Right atrium auricular region (tissue), 2 donors: ENCODE measurements at places on chromosomes 2 and 18.

GRCh38 chr2:239008677-239009588 is 161.0 kb downstream of the TWIST2 start:
- no peak for DNase-seq

DNA sequence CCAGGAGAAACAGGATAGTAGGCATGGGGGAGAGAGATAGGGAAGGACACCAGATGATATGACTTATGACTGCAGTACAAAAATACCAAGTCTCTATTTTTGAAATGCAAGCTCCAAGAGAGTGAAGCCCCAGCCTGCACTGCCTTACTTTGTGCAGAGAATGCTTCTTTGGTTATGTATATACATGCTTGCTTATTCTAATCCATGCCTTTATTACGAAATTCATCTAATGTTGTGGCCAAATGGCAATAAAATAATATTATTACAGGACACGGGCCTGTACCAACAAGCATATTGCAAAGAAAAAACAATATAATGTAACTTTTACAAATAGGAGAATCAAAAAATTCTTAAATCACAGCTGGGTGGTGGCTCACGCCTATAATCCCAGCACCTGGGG is 110.8 kb downstream of the BCL11A start:
- no peak for DNase-seq

DNA sequence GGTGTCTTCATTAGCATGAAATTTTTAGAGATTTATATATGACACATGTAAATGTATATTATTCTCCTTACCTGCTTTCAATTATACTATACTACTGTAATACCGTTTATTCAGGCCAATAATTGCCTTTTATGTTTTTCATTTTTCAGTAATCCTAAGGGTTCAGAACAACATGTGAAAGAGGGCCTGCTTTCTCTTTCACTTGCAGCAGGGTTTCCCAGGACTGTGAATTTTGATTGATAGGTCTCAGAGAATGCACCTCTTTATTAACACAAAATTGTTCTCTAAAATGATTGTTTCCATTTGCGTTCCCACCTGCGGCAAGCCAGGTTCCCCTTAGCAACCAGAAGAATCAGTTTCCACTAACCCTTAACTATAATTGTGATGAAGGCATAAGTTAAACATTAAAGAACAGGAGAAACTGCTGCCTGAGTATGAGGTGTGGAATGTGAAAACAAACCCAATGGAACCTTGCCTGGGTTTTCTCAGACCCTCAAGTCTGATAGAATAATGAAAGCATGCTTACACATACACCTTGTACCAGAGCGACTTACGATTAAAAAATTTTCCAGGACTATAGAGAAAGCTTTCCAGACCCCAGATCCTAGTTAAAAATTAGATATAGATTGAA is 1591.2 kb upstream of the LRRTM1 start:
- DNase-seq: no peak

- DNase-seq: no peak
Observed at GRCh38 chr2:168593713-168594112, 137.6 kb downstream of the CERS6 start.

DNA sequence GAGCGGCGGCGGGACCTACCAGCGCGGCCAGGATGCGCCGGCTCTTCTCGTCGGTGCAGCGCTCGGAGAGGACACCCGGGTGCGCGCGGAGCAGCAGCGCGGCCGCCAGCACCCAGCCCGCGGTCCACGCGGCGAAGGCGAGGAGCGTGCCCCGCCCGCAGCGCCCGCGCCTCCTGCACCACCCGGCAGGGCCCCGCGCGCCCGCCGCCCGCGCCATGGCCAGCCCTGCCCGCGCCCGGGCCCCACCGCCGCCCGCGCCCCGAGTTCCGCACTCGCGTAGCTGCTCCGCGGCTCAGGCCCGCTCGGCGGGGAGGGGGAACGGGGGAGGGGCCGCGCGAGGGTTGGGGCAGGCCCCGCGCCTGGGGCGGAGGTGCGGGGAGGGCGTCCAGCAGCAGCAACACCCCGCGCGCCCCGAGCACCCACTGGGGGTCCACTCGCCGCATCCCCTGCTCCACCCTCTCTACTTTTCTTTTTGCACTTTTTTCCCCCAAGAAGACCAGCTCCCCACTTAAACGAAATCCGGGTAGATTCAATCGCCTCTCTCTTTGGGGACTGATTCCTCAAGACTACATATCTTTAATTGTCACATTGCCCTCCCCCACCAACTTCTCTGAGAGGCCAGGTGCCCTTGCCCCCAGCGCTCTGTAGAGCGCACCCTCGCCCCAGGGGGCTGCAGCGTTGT is at the start of gene DIPK1C:
Gene DIPK1C, minus strand, starts transcription at position 266 of the 682 bp plus-strand sequence. Its CDS starts 49 bp downstream, at position 217.
- no peak for DNase-seq

- peak; percentile 60 for DNase-seq
Observed at GRCh38 chr2:54903736-54904554, 146.3 kb downstream of the RTN4 start.

DNA sequence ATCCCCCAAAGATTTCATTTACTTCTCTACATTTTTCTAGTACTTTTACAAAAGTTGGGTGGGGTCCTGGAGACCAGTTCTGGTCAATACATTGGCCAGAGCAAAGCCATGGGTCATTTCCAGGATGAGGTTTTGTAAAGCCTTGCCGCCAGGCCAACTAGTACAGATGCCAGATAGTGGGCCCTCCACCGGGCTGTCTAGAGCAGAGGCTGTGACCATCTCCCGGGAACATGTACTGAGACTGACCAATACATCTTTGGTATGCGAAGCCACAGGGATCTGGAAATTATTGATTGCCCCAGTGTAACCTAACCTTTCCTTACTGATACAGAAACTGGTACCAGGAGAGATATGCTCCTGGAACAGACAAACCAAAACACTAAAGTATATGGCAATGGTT is 599.2 kb downstream of the ADCYAP1 start:
- DNase-seq: no peak

DNA sequence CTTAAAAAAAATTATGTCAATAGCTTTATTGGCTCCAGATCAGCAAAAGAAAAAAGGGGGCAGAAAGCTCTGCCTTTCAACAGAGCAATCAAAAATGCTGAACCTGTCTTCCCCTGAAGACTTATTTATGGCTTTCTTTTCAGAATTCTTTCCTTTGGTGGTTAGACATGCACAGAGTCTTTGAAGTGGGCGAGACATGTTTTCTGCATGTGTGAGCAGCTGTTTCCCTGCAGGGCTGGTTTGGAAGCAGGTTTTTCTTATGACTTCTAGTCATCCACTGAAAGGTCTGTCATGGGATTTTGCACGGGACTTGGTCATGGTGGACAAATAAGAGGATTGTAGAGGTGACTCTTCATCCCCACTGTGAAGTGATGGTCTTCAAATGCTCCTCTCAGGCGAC is 160.3 kb downstream of the VAPA start:
- DNase-seq: no peak
